Neuronal stem cell (in vitro differentiated cells): ENCODE measurements at places on chromosomes 5 and 9.

- no peak for DNase-seq
Measured at GRCh38 chr5:113102121-113102531, 125.5 kb downstream of the DCP2 start.

- no peak for DNase-seq
Measured at GRCh38 chr5:113433071-113433470, 1.7 kb downstream of the TSSK1B start.

DNA sequence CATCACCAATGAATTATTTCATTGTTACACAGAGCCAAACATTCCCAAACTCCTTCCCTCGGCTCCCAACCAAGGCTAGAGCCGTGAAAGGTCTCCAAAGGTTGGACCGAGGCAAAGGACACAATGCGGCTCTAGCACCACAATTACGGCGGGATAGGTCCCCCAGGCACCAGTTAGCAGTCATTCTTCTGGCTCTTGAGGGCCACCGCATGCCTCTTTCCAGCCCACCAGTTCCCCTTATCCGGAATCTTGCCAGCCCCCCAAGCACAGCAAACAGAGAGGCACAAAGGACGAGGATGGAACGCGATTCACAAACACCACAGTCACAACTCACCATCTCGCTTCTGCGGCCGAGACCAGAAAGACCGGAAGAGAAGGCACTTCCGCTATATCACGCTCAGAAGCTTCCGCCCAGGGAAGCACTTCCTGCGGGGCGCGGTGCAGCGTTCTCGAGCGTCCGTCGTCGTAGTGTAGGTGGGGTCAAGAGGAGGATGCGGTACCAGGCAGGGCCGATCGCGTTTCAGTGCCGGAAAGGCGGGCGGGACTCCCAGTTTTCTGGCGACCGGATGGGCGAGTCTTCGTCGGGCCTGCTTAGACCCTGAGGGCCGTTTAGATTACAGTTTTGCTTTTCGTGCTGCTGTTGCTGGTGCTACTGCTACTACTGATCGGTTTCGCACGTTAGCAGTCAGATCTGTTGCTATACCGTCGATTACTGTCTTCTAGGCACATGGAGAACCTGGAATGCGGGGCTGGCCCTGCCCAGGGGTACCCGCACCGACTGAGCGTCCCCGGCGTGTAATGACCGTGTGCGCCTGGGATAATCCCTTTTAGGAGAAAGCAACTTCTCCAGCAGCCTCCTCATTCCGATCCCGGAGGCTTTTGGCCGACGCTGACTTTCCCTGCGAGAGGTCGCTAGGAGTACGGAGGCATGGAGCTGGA lies at the start of gene RPL37:
Gene RPL37 (minus strand): TSS at position 374 of the 939 bp plus-strand sequence. CDS start 37 bp downstream, at position 337.
- peak; percentile 88 for DNase-seq

DNA sequence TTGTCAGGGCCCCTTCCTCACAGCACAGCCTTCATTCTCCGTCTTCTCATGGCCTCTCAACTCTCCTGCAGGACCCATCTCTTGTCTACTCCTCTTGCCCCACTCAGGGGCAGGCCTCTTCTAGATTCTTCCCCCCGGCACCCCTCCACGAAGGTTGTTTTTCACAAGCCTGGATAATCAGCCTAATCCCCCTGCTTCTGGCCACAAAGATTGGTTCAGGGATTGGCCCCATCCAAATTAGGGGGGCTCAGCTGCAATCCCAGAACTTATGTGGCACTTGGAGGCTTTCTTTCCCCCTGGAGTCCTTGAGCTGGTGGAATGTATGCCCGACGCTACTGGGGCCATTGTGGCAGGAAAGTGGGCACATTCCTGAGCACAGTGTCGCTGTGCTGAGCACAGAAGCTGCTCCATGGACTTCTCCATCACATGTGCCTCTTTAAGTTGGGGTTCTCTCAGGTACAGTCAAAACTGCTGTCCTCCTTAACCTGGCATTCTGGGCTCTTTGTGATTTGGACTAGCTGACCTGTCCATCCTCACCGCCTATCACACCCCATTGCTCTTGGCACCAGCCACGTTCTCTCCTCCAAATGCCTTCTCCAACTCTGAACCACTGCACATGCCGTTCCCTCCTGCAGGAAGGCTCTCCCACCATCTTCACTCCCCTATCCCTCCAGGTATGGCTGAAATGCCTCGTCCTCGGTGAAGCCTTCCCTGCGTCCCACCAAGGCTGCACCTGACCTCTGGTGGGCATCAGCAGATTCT lies 66.8 kb upstream of the RNF130 start:
- DNase-seq, result no peak
